ENCODE measurements at places on chromosomes 5 and 9.

GRCh38 chr5:6423327-6424109 lies 25.1 kb upstream of the UBE2QL1 start:
- DNase-seq = no peak

GRCh38 chr5:15938961-15939360 lies 240.6 kb downstream of the MARCHF11 start:
- DNase-seq = no peak

DNA sequence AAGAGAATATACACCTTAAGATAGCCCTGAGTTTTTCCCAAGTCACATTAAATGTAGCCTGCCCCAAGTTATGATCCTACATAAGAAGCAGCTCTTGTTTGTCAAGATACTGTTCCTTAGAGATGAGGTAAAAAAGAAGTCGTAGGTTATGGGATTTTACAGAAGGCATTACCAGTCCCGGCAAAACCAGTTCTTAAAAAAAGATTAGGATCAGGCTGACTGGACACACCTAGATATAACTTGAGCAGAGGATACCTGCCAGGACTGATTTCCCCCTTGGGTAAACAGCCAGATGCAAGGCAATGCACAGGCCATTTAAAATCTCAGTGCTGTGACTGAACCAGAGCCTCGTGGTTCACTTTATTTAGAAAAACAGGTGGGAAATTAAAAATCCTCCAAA lies 14.1 kb upstream of the SEMA5A start:
- no peak for DNase-seq

DNA sequence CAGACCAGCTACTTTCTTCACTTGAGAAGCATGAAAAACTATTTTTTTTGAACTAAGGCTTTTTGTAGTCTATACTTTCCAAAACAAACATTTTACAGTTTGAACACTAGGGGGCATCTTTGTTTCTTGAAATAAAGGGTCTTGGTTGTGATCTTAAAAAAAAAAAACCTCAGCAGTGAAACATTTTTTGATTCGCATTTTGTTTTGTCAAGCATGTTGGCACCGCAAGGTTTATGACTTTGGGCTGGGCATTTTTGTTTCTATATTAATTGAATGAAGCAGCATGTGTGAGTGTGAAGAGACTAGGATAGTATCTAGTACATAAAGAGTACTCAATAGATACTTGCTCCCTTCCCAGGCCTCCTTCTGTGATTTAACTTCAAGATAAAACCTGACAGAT lies 31.6 kb upstream of the ACOT12 start:
- DNase-seq = no peak

DNA sequence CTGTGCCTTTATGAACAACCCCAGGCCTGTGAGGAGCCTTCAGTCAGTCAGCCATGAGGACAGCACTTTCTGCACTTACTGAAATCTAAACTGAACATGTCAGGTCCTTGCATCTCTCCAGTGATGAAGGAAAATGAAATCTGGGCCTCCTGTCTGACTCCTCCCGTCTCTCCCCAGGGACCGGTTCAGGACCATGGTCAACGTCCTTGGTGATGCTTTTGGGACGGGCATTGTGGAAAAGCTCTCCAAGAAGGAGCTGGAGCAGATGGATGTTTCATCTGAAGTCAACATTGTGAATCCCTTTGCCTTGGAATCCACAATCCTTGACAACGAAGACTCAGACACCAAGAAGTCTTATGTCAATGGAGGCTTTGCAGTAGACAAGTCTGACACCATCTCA lies 77.0 kb upstream of the PLPP6 start:
- no peak for DNase-seq

DNA sequence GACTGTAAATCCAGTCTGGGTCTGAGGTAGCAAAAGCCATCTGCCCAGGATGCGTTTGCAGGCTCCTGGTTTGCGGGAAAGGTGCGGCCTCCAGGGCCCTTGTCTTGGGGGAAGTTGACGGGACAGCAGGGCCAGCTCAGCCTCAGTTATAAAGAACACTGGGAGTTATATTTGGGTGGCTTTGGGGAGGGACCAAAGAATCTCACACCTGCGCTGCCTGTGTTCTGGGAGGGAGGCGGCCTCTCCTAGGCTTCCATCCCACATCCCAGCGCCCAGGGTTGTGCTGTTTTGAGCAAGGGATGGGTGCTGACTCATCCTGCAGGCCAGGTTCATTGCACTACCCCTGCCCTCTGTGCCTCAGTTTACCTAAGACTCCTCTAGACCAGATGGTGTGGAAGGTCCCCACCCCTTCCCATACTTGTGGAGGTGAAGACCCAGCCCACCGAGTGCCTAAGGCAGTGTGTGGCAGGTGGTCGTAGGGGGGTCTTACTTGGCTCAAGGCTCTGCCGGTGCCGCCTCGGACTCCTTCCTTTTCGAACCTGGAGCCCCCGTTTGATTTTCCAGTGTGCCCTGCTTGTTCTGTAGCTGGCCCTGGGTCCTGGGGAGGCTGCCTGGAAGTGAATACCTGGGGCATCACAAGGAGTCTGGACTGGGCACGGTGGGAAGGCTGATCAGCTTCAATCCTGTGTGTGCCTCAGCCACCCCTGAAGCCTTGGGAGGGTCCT lies 39.3 kb upstream of the FCN2 start:
- no peak for DNase-seq

DNA sequence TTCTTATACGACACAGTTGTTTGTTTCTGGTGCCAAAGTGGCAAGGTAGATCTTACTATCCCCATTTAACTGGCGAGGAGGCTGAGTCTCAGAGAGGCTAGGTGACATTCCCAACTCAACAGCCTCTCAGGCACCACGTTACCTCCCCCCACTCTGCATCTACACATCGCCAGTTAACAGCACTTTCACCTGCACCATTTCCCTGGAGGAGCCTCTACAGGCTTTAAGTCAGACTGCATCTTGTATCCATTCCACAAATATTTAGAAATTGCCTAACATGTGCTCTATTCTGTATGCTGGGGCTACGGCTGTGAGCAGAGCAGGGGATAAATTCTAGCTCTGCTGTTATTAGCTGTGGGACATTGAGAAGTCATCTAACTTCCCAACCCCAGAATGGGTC lies 168.6 kb downstream of the INSYN2B start:
- no peak for DNase-seq

DNA sequence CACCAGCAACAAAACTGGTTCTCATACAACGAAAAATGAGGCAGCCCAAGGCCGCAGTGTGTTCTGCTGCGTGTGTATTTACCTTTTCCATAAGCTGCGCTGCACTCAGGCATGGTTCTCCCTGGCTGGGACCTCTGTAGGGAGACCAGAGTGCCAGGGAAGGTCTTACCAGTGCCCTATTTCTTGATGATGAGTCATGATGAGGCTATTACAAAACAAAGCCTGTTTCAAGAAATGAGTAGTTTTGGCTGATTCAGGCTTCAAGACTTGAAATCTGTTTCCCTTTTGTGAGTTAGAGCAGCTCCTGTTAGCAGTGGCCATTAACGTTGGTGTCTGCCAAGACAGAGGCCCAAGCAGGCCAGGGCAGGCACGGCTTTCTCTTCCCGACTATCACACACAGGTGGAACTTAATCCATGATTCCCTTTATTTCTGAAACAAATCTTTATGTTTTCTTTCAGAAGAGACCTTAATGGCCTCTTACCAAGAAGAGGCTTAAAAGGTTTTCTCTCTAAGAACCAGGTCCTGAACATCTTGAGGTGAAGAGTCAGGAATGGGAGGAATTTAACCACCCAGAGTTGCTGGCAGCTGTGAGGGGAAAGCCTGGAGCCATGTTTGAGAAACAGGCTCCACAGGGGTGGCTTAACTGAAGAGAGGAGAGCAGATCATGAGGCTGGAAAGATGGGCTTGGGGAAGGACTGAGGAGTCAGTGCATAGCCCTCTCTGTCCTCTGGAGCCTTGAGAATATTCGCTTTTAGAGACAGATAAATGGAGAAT lies 41.4 kb upstream of the TIFAB start:
- no peak for DNase-seq

DNA sequence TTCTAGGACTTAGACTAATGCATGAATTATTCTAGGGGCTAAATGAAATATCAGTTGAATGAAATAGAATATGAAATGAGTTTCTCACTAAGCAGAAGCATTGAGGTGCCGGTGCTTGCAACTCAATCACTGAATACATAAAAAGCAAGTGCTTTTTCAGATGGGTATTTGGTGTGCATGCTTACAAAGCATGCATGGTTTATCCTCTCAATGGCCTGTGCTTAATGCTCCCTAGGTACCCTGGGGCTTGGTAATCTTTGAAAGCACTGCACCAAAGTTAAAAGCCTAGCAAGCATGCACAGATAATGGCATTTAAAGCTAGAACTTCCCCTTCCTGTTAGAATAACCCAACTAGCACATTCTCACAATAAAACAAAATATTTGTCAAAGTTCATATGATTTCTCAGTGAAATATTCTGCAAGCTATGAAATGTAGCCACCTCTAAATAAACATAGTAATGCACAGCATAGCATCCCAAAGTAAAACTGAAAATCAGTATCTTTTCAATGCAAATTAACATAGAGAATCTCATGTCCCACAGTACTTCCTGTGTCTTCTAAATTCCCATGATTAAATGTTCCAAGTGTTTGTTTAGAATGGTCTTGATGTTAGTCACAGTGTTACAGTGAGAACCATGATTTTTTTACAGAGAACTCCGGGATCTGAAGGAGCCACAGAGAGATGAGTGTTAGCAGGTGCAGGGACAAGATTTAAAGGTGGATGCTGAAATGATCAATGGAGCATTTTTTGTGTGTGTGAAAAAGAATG lies 143.4 kb upstream of the CDH6 start:
- DNase-seq = no peak

DNA sequence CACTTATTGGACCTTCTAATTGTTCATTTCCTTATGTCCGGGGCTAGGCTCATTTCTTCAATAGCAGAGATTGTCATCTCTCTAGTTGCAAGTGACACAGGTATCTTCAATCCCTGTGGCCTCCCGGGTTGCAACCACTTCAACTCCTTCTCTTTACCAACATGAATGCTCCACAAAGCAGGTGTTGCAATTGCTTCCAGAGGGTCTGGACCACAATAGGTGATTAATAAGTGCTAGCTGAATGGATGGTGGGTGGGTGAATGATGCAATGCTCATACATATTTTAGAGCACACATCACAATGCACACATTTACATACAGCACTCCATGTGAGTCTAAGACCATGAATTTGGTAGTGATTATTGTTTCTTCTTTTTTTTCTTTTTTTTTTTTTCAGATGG lies 2.6 kb downstream of the CEMIP2 start:
- DNase-seq = no peak

- DNase-seq = no peak
Observed at GRCh38 chr9:103287361-103287760, 292.2 kb downstream of the CYLC2 start.

DNA sequence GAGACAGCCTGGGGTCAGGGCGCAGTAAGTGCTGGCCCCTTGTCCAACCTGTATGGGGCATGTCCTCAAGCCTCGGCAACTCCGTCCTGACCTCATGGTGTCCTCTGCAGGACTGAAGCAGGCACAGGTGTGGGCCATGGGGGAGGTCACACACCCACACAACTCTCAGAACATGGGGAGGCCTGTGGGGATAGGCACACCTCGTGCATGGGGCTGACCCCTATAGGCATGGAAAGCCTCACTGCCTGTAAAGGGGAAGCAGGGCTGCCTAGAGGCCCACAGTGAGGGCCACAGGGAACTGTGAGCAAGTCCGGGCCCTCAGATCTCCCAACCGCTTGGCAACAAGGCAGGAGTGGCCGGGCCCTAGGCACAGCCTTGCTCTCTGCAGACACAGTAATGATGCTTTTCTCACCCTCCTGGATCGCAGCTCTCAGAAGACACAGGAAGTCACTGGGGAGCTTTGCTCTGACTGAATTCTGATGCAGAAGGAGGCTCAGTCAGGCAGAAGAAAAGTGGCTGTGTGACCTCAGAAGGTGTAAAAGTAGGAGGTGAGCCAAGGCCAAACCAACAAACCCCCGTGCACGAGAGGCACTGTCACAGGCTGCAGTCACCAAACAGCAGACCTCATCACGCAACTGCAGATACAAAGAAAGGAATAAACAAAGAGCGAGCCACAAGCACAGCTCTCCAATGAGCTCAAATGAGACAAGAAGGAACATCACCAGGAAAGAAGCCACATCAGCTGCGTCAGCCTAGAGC lies 5.4 kb downstream of the IPPK start:
- no peak for DNase-seq
